Activated effector memory CD4-positive, alpha-beta T cell treated with Interleukin-2 at 50 U/mL for 16 hours (primary cell): ENCODE measurements at places on chromosomes 11 and 22.

DNA sequence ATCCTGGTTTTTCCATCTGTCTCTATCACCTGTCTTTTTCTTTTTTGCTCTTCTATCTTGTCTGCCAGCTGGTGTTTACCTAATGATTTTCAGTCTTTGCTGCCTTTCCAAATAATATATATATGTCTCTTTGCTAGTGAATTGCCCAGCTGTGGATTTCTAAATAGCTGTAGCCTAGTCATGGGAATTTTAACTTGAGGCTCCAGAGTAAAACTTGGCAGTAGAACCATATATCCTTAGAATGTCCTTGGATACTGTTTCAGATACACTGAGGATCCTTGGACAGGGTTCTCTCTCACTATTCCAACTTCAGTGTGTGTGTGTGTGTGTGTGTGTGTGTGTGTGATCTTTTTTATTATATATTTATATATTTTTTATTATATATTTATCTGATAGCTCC is 2285.3 kb downstream of the LRRC4C start:
- no peak for DNase-seq

DNA sequence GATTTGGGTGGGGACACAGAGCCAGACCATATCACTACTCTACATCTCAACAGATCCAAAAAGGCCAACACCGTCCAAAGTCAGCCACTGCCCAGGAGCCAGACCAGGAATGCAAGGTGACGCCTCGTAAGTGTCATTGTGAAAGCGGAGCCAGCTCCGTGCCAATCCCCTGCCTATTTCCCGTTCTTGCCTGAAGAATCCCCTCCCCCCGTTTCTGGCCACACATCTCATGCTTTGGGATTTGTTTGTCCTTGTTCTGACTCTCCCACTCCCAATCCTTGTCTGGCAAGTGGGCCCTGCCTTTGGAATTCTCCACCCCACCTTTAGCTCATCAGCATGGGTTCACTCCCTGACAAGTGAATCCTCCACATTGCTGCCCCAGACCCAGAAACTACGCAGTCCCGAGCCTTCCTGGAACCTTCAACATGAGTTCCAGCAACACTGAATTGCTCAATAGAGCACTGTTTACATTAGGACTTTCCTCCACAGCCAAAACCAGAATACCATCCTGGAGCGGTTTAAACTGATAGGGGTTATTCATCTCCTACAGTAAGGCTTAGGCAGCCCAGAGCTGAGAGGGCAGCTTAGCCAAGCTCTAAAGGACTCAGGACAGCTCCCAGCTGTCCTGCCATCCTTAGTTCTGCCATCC is 6.0 kb upstream of the SLC35C1 start:
- no peak for DNase-seq

DNA sequence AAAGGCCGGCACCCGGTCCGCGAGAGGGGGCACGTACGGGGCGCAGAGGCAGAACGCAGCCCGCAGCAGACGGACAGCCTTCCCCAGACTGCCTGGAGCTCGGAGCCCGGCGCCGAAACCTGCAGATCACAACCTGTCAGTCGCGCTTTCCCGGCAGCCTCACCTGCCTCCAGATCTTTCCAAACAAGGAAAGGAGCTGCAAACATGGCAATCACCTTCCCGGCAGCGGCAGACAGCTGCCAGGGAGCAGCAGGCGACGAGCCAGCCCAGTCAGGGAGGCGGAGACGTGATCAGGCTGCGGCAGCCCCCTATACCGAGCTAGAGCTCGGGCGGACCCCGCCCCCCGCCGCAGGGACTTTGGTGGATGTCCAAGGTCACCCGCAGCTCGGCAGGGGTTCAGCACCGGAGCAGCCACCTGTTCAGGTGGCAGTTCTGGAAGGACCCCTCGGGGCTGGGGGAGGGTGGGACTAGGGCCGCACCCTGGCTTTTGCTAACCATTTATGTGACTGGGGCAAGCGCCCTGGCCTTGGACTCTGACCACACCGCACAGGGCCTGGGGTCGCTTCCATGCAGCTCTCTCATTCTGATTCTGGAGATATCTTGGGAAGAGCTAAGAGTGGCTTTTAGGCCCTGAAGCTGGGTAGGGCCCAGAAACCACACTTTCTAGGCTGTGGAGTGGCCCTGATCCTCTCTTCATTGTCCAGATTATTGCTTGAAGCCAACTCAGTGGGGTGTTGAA is 143.8 kb downstream of the NECTIN1 start:
- no peak for DNase-seq

GRCh38 chr22:43236411-43237166 is 49.7 kb upstream of the TTLL12 start:
- DNase-seq, result no peak

DNA sequence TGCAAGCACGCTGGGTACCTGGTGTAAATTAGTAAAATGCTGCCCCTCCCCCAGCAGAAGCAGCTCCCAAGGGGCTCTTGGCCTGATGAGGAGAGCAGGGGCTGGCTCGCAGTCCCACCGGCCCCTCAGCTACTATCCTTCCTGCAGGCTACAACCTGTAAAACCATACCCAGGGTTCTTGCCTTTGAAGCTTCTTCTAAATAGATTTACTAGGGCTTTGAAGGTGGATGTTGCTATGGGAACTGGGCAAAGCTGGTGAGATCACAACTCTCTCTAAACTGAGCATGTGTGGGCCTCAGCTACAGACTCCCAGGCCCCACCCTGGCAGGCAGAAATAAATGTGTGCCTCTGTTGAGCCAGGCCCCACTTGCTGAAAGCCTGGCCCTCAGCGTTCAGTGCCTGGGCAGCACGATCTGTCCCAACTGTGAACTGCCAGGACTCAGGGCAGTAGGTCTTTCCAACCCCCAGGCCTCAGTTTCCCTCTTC is 18.5 kb downstream of the CD5 start:
- no peak for DNase-seq

- no peak for DNase-seq
Observed at GRCh38 chr11:128540469-128540868, 46.9 kb downstream of the ETS1 start.

- no peak for DNase-seq
Observed at GRCh38 chr11:70476669-70477068, 78.3 kb downstream of the CTTN start.

DNA sequence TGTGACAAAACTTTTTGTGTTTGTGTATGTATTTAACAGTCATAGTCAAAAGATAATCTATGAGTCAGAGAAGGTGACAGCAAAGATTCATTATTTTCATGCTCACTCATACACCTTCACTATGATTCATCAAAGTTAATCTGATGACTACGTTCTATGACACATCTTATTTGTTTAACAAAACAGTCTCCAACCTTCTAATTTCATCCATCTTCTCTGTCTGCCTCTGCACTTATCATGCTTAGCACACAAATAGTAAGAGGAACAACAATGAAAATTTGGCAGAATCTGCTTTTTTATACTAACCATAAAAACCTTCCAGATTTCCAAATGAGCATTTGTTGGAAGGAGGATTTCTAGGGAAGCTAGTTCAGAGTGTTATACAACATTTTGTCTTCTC is 568.9 kb downstream of the LUZP2 start:
- no peak for DNase-seq

DNA sequence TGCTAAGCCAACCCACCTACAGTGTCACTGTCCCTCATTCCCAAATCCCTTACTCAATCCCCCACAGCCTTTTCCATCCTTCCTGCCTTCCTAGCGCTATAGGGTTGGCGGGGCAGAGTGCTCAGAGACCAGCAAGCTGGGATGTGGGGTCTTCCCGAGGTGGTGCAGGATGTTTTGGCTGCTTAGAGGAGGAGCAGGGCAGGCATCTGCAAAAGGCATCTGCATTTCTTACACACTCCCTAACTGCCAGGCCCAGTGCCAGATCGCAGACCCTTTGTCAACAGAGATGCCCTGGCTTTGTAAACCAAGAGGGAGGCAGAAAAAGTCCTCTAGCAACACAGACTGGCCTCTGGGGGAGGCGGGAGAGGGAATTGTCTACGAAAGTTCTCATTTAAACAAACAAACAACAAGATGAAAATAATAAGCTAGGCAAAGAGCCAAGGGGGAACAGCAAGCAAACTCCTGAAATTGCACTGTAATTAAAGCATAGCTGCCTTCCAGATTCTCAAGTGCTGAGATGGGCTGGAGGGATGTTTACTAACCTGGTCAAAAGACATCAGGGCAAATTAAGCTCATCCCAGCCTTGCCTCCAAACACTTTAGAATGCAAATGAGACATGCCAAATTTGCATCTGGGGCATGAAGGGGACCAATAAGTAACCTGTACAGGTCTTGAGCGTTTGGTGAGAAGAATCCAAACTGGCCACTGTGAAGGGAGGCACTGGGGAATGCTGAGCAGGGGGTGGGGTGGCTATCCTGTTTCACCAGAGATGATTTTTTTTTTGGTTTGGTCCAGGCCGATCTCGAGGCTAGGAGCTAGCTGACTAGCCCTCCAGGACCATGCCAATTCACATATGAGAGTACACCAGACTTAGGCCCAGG is 38.1 kb upstream of the ADA2 start:
- no peak for DNase-seq

- DNase-seq, result no peak
Observed at GRCh38 chr22:46077669-46078099, 72.6 kb upstream of the PPARA start.

DNA sequence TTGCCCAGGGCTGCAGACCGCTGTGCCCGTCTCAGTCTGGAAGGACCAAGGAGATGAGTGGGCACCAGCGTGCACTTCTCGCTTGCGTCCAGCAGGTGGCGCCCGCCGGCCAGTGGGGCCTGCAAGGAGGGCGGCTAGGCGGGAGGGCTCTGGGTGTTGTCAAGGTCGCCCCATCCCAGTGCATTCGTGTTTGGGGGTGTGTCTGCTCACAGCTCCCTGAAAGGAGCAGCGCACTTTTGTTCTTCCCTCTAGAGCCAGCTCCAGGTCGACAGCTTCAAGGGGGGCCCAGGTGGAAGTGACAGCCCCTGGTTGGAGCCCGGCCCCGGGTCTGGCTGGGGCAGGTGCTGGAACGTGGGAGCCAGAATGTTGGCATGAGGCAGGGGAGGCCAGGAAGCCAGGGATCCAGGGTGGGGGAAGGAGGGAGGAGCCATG is 23.4 kb upstream of the MPPED1 start:
- peak; percentile 49 for DNase-seq

DNA sequence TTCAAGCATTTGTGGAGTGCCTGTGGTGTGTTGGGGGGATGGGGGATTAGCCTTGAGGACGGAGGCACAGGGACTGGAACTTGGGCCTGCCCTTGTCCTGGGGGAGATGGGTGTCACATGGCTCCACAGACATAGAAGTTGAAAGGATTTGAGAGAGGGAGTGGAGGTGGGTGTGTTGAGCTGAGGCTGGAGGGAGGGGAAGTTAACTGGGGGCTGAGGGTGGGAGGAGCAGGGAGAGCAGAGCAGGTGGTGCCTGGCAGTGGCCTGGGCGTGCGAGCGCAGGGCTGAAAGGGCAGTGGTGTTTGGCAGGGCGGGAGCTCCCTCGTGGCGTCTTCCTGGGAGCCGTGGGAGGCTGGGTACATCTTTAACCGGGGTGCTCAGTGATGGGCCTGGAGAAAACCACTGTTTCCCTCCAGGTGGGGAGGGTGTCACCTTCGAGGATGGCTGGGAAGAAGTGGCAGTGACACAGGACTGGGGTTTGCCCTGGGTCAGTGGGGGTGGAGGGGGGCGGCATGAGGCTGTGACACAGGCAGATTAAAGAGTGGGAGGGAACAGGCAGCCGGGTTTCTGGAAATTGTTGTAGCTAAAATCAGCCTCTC is 45.5 kb downstream of the AP2A2 start:
- DNase-seq, result no peak

- no peak for DNase-seq
Observed at GRCh38 chr11:9600644-9601036, 27.2 kb downstream of the WEE1 start.

DNA sequence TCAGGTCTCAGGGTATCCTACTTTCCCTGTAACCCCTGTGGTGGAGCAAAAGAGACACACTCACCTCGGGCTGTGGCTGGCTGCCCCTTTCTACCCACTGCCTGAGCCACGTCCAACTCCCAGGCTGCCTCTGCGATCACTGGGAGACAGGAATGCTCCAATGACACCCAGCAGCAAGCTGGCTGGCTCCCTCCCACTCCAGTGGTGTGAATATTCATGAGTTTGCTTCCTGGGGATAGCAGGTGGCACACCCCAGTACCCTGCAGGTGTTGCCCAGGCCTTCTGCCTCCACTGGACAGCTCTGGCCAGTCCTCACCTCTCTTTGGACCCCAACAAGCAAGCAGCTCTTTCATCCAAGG is 9.7 kb downstream of the GAL3ST1 start:
- DNase-seq, result no peak

- no peak for DNase-seq
Observed at GRCh38 chr11:10808235-10808552, 532 bp downstream of the EIF4G2 start.

DNA sequence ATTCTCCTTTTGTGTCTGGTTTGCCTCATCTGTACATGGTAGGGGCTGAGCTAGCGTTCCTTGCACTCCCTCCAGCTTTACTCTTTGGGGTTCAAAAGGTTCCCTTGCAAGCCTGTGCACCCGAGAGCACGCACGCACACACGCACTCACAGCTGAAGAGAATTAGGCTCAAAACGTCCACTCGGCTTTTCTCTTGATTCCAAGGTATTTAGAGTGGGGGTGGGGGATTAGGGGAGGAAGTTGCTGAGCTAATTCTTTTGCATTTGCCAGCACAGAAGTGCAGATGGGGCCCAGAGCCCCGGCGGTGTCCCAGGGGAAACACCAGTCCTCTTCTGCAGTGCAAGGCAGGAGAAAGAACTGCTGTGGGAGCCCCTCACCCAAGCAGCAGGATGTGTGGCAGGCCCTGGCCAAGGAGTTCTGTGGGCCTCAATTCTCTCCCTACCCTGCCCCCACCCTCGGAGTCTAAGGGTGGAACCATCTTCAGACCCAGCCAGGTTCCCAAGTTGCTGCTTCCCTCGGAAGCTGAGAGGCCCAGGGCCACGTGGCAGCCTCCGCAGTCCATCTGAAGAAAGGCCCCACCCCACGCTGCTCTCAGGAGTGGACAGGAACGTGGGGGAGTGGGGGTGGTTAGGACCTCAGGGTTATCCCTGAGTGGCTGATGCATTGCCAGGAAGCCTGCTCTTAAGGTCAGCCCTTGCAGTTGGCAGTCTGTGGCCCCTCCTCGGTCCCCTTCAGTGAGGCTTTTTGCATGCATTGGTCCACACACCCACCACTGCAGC is 3.8 kb upstream of the KCNQ1OT1 start:
- no peak for DNase-seq

GRCh38 chr11:72634016-72634415 is 40.2 kb downstream of the PDE2A start:
- DNase-seq, result no peak
